ENCODE measurements at places on chromosomes 2 and 18.

DNA sequence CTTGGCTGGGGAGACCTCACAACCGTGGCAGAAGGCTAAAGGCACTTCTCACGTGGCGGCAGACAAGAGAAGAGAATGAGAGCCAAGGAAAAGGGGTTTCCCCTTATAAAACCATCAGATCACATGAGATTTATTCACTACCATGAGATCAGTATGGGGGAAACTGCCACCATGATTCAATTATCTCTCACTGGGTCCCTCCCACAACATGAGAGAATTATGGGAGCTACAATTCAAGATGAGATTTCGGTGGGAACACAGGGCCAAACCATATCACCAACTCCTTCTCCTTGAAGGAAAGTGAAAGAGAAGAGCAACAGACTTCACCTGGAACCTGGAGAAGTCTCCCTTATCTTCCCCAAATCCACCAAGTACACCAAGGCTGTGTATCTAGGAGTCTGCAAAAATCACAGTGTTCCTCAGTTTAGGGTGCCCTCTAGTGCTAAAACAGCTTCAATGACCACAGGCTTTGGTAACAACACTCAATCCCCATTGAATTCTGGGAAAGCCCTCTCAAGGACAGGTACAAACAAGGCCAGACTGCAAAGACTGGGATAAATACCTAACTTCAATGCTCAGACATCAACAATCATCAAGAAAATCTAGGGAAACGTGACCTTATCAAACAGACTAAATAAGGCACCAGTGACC is 148.8 kb upstream of the SRD5A2 start:
- peak; percentile 29 for DNase-seq

GRCh38 chr2:163157411-163157810 is 318.8 kb upstream of the KCNH7 start:
- DNase-seq = no peak

DNA sequence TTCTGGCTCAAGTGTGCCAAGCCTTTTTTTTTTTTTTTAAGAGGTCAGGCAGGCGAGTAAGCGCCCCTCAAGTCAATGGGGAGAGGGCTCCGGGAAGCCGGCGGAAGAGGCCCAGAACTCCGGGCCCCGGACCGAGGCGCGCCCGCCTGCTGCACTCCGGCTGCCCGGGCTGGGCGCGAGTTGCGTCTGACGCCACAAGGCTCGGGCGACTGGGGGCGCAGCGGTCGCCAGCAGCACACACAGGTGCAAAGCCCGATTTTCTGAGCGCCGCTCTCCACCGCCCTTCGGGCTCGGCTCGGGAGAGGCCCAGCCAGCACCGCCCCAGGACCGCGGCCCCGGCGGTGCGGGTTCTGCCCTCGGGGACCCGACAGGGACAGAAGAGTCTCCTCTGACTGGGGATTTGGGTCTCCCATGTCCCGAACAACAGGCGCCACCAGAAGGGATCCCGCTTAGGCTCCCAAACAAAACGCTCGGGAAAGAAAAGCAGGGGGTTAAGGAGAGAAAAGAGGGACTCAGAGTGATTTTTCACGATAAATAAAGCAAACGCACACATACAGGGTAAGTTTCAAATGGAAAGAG is 787 bp downstream of the ERBB4 start:
- no peak for DNase-seq

GRCh38 chr2:28004086-28004485 is 113.6 kb downstream of the BABAM2 start:
- no peak for DNase-seq

GRCh38 chr2:222025881-222026271 is 272.9 kb downstream of the PAX3 start:
- DNase-seq = peak; percentile 52

GRCh38 chr2:174326161-174327020 is 8.4 kb upstream of the SP9 start:
- DNase-seq = no peak

DNA sequence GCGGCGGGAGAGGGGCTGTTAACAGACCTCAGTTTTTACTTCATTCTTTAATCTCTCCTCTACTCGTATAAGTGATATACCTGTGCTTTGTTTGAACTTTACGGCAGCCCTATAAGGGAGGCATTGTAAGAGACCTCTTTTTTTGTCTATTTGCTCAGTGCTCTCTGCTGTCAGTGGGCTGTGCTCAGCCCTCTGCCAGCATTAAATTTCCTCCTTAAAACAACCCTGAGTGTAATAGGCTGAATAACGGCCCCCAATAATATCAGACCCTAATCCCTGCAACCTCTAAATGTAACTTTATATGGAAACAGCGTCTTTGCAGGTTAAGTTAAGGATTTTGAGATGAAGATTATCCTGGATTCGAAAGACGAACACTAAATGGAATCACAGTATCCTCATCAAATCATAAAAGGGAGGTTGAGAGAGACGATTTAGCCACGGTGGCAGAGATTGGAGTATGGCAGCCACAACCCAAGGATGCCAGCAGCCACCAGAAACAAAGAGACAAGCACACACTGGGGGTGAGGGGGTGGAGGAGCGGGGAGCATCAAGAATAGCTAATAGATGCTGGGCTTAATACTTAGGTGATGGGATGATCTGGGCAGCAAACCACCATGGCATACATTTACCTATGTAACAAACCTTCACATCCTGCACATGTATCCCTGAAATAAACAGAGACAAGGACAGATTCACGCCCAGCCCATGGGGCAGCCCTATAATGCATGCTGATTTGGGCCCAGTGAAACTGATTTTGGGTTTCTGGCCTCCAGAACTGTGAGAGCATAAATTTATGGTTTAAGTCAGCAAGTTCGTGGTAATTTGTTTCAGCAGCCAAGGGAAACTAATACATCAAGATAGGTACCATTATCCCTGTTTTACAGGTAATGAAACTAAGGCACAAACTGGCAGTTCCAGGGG is 894 bp upstream of the FARSB start:
- DNase-seq = no peak

GRCh38 chr2:128632501-128632800 is 313.8 kb upstream of the HS6ST1 start:
- DNase-seq = no peak

DNA sequence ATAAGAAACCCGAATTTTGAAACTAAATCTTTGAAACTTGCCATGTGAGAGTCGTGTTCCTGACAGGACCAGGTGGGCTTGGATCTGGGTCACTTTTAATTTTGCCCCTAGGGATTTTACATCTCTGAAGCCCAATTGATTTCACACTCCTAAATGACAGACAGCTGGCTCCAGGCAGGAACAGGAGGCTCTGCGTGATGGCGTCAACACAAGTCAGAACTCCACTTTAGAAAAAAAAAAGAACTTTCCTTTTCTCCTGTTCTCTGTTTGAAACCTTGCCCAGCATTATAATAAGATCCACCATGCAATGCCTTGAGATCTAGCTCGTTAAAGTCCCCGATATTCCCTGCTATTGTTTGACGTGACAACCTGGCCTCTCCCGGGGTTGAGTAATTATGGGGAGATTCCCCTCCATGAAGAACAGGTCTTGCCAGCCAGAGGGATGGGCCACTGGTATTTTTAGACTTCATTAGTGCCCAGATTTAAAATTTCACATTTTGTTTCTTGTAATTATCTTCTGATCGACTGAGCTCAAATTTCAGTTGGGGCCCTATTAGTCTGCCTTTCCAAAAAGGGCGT is 260.3 kb downstream of the KLHL29 start:
- DNase-seq = no peak

- peak; percentile 29 for DNase-seq
Measured at GRCh38 chr2:233329489-233330135, 22.0 kb downstream of the SAG start.

DNA sequence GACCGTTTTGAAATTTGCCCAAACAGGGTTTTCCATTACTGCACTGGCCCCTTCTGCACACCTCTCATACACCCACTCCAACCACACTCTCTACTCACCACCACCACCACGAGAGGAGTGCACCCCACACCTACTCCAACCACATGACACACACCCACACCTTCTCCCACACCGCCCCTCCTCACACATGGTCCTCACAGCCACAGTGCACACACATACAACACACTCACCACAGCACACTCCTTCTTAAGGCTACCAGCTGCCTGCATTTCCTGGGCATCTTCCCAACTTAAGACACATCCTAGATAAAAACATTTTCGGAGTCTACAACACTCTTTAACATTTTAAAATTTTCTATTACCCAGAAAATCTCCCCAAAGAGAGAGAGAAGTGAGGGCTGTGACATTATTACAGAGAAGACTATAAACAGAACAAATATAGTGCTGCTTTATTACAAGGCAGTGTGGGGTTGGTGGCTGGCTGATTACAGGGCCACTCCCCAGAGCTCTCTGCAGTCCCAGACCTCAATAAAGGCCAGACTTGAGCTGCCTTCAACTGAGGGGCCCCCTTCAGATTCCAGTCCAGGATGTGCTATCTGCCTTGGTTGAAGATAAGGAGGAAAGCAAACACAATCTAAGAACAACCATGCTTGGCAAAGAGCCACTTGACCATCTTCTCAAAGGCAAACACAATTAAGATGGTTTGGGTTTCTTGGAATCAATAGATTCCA is 36.1 kb downstream of the NHEJ1 start:
- no peak for DNase-seq

- DNase-seq = no peak
Measured at GRCh38 chr2:109722026-109722425, 72.1 kb upstream of the RGPD5 start.

- DNase-seq = no peak
Measured at GRCh38 chr2:19230626-19231025, 127.8 kb downstream of the OSR1 start.

DNA sequence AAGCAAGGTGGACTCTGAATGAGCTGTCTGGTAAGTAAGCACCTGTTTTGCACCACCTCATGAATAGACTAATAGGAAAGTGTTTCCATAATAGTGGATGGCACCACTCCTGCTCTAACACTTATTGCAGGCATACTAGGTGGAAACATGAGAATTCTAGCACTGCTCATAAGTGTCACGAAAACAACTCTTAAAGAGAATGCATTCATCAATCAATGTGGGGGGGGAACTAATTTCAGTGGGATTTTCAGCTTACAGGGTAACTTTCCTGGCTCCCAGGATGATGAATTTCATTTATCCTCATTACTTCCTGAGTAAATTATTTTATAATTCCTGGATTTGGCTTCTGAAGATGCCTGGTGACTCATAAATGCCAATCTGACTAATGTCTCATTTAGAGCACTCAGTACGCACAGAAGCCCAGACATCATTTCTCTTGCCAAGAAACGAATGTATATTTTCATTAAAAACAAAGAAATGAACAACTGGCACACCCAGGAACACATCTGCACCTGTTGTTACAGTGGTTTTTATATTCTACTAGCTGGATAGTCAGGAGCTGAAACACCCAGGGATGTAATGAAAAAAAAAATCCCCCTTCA is 129.6 kb downstream of the PID1 start:
- DNase-seq = no peak

DNA sequence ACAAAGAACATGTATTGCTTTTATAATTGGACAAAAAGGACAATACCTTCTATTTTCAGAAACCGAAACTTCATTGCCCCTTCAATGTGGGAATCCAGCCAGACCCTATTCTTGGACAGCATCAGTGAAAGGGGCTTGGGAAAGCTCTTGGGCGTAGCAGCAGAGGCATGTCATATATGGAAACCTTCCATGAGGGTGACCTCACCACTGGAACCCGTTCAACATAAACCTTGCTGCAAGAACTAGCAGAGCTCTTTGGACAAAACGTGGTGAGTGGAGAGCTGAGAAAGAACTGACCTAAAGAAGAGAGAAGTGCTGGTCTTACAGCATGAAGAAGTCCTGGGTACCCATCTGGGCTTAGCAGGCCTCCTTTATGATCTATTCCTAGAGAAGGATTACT is 22.7 kb upstream of the ACTG2 start:
- DNase-seq = no peak

GRCh38 chr2:126646026-126646425 is 9.9 kb upstream of the GYPC start:
- DNase-seq = no peak

GRCh38 chr2:145811276-145812164 is 1291.6 kb upstream of the ZEB2 start:
- no peak for DNase-seq

DNA sequence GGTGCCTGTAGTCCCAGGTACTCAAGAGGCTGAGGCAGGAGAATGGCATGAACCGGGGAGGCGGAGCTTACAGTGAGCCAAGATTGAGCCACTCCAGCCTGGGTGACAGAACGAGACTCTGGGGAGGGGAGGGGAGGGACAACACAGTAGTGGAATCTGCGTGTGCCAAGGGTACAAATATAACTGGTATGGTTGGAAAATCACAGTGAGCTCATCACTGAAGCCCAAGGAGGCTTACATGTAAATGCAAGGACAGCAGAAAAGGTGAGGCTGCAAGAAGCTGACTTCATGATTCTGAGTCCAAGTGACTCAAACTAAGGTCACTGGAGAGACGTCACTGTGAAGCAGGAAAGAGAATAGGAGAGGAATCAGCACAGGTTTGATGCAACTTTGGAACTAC is 9.2 kb downstream of the SEPTIN10 start:
- DNase-seq = no peak

DNA sequence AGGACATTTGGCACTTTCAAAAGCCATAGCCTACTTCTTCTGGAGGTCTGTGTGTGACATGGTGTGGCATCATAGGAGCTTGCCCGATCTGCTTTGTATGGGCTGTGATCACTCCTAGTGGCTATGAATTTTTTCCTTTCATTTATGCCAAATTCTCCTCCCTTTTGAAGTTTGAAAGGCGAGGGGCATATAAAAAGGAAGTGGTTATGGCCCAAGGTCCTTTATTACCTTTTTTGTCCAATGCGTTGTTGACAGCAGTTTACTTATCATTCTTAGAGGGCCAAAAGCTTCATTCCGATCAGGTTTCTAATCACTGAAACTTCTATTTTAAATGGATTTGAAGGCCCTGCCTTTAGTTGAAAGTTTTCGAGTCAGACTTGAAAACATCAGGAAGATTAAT is 224.3 kb upstream of the FOSL2 start:
- DNase-seq = no peak

DNA sequence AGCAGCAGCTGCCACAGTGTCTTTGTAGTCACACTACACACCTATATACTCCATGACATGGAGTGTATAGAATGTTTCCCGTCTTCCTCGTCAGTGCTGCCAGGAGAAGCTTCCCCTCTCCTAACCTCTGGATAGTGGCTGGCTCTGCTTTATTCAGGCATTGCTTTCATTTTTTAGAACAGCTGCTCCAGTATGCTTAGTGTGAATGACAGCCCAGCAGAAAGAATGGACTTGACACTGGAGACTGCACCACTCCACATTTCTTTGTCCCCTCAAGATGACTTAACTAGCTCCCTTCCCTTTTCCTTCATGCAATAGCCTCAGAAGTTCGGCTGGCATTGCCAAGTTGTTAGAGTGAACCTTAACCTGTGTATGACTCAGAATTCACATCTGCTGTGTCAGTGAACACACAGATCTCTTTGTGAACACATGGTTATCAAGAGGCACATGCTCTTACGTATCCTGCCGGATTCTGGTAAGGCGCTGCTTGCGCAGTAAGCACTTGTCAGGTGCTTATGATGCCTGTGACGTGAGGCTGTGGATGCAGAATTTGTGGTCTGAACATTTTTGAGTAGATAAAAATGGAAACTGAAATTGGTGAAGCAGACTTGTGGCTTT is 73.9 kb downstream of the NEDD4L start:
- DNase-seq = no peak

DNA sequence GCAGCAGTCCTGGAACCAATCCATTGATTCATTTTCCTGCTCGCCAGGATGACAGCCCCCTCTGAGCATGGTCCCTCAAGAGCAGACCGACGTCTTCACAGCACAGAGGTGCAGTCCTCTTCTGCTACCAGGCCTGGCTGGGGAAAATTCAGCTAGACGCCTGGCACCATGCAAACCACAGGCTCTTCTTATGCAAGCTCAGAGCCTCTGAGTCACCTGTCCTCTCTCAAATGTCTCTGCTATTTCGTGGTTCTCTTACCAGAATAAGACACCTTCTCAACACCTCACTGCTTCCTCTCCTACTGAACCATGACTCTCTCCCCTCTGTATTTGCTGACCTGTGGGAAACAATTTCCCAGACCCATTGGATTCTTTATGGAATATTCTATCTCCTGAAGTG is 79.8 kb upstream of the CYRIA start:
- no peak for DNase-seq

Data from iPS DF 6.9 (cell line).